DND-41 (cell line): ENCODE measurements at places on chromosomes 1 and 21.

GRCh38 chr1:245751726-245752470, 597.1 kb downstream of the KIF26B start:
- no peak for DNase-seq

DNA sequence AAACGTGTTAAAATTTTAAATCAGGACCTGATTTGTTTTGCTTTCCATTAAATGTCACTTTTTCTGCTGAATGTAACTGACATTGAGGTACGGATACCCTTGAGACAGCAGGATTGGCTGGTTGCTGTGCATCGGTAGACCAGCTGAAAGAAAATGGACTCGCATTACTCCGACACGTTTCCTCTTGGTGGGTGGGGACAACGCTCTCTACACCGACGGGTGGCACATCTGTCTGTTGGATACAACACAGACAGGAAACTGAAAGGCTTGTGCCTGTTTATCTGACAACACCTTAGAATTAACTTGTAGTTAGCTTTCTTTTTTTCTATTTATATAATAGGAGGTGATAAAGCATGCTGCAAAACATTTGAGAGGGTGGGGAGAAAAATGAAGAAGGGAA, 19.4 kb downstream of the PRPF38A start:
- DNase-seq, result peak; percentile 87

DNA sequence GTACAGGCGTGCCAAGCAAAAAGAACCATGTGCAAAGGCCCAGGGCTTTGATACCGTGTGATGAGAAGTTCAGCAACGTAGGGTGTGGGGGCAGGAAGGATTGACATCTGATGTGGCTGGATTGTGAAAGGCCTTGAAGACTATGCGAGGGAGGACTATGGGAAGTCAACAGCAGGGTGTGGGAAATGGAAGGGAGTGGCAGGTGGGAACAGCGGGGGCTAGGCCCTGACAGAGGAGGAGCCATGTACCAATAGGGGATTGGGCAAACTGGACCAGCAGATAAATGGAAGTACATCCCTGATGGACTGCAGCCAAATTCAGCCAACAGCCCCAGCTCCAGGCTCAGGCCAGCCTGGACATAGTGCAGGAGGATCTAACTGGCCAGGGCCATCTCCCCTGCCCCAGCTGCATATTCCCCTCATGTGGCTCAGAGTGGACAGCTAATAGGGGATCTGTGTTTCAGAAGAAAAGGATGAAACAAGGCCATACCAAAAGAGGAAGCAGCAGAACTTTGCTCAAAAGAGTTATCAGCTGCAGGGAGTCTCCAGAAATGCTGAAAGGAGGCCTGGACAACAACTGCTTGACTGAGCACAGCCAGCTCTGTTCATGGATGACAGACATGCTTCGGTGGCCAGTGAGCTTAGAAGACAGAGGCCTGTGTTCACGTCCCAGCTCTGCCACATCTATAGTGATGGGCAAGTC, 140.2 kb upstream of the SGIP1 start:
- DNase-seq, result no peak

DNA sequence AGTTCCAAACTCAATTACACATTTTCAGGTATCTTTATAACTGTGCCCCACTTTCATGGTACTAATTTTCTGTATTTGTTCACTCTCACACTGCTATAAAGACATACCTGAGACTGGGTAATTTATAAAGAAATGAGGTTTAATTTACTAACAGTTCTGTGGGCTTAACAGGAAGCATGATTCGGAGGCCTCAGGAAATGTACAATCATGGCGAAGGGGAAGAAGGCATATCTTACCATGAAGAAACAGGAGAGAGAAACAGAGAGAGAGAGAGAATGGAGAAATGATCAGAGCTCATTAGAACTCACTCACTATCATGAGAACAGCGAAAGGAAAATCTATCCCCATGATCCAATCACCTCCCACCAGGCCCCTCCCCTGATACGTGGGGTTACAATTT, 874.1 kb upstream of the B3GALT2 start:
- no peak for DNase-seq

GRCh38 chr1:234518876-234519275, 39.9 kb upstream of the TARBP1 start:
- no peak for DNase-seq

- DNase-seq, result no peak
These were observed 95.5 kb upstream of the EDN2 start for GRCh38 chr1:41580021-41580420.

GRCh38 chr1:27496604-27497155, 6.7 kb upstream of the WASF2 start:
- no peak for DNase-seq

DNA sequence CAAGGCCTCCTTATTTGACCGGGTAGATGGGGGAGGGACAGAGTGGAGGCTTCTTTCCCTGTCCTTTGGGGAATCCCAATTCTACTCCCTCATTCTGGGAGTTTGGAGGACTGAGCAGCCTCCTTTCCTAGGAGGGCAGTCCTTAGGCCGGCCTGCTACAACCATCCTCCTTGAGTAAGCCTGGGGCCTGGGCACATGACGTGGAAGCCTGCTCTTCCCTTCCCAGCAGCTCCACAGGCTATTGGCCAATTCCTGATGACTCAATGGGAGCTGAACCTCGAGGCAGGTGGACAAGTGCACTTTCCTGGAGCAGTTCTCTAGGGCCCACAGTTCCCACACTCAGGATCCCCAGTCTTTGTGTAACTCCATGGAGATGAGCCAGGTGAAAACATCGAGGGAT, 3.1 kb downstream of the KCNA10 start:
- no peak for DNase-seq
